ENCODE measurements at places on chromosomes 1 and 21.

- no peak for DNase-seq
Measured at GRCh38 chr21:16538936-16539440, 809.2 kb downstream of the USP25 start.

DNA sequence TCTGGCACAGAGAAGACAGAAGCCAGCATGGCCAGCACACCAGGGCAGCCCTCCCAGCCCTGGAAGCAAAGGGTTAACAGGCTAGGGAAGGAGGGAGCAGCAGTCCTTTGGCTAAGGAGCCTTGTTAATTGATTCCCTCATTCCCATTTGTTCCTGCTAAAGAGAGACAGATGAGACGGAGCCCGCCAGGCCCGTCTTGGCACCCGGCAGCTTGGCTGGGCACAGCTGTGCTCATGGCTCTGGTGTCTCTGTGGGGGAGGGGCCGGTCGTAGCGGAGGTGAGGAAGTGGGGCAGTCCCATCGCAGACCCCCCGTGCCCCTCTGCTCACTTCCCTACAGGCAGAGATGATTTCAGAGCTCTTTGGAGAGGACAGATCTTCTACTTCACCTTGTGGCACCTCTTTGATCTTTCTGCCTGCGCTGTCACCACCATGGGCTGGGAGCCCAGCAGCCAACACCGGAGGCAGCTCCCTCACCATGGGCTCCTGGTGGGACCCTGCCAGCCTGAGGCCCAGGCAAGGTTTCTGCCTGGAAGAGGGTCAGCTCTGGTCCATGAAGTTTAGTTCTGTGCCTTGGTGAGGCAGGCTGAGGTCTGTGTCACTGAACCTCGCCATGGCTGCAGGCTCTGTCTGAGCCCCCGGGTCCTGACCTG lies 38.0 kb downstream of the FOXO6 start:
- no peak for DNase-seq

DNA sequence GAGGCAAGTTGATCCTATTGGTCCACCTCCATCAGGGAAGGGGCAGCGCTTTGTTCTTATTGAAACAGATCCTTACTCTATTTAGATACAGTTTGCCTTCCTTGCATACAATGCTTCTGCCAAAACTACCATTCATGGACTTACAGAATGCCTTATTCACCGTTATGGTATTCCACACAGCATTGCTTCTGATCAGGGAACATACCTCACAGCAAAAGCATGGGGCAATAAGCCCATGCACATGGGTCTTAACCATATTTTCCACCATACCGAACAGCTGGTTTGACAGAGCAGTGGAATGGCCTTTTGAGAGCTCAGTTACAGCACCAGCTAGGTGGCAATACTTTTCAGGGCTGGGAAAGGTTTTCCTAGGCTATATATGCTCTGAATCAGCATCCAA lies 544.8 kb upstream of the ADGRL4 start:
- no peak for DNase-seq

GRCh38 chr1:29860056-29860455 lies 623.7 kb downstream of the PTPRU start:
- DNase-seq: no peak

Data from stromal cell of bone marrow (primary cell).